ENCODE measurements at places on chromosomes 3 and 15.

DNA sequence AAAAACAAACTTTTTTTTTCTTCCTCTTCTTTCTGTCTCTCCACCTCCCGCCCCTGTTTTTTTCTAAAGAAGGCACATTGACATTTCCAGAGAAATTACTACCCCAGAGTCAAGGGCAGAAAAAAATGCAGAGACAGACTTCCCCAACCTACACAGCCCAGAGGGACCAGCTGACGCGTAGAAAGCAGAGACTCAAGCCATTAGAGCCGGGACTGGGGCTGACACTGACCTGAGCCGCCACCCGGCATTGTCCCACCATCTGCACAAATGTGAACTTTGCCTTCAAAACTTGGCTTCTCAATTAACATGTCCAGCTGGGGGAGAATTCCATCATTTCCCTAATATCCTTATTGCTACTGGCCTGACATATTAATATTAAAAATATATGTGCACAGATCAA lies 385.6 kb downstream of the NR2F2 start:
- DNase-seq: no peak

DNA sequence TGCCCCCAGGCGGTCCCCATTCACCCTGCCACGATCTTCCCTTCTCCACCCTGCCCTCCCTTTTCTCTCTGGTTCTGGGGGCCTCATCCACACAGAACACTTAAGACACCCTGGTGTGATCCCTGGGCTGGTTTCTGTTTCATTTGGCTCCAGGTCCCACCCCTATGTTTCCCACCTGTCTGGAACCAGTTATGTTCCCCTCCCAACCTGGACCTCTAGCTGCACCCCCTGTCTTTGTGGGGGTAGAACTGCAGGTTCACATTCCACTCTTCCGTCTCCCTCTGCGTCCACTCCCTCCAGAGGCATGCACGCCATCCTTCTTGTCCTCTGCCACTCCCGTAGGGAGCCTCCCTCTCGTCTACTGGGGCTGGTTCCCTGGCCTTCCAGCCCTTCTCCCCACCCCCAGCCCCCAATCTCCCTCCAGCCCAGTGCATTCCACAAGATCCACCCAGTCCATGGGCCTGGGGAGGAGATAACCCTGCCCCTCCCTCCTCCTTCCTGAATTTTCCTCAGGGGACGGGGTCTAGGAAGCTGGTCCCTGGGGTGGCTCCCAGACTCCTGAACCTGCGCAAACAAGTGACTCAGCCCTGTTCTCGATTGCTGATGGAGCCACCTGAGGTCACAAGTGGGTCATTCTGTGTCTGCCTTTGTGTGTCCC lies 73.8 kb downstream of the ABTB1 start:
- no peak for DNase-seq

GRCh38 chr15:97598353-97598798 lies 362.1 kb upstream of the ARRDC4 start:
- DNase-seq: no peak

GRCh38 chr3:63911873-63912767 lies at the start of gene SCAANT1:
SCAANT1 (minus strand) TSS chr3:63912383.
- peak; percentile 65 for DNase-seq

DNA sequence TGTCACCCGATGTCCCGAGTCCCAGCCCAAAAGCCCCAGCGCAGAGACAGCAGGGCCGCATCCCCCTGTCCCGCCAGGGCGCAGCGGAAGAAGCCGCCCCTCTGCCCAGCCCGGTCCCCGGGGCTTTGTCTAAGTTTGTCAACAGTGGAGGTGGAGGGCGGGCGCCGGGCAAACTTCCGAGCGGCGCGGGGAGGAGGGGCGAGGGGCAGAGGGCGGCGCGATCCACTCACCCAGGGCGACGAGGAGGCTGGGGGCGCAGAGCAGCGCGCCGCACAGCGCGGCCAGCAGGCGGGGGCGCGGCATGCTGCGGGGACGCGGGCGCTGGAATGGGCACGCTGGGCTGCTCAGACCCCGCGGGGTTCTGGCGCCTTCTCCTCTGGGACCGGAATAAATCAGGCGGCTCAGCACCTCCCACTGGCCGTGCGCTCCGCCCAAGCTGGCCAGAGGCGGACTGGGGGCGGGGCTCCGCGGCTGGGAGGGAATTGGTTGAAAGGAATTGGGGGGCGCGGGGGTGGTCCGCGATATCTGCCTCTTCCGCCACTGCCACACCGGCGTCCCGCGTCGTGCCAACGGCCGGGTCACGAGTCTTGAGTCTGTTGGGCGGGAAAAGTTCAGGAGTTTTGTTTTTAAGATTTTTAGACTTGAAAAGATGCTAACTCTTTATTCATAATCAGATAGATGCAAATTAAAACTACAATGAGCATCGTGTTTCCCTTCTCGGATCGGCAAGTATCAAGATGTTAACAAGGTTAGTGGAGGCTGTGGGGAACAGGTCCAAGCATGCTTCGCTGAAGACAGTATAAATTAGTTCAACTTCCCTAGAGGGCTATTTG lies at the start of gene MFGE8:
Gene MFGE8 (minus strand): TSS at position 363 of the 833 bp plus-strand sequence. CDS start 60 bp downstream, at position 303.
- peak; percentile 63 for DNase-seq

- no peak for DNase-seq
Measured at GRCh38 chr3:192082730-192083660, 622.0 kb downstream of the PYDC2 start.

GRCh38 chr3:195098741-195099525 lies 172.0 kb downstream of the XXYLT1 start:
- DNase-seq: no peak

DNA sequence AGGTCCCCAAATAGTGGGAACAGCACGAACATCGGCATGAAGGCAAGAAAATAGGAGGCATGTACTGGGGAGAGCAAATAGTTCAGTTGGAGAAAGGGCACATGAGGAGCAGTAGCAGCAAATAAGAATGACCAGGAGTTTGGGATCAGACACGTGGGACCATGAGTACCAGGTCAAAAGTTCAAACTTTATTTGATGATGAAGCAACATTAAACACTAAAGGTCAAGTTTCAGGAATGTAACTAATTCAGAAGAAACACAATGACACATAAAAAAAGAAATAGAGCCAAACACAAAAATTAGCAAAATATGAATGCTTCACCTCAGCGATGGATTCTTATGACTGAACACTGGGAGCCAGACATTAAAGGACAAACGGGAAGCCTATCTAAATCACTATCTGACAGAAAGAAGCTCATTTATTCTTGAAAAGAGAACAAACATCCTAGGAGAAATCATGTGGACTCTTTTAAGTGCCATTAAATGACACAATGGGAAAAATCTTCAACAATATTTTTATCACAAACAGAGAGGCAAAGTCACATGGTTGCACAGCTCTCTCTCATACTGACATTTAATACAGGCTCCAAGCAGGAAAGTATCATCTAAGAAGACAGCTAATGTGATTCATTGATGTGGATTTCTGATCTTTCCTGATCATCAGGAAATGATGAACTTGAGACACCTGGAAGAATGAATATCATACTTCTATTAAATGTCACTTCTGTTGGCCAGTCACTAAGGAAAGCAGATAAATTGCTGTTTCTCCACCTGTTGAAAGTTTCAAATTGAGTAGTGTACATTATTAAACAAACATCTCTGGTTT lies 216.9 kb upstream of the THBS1 start:
- DNase-seq: no peak

GRCh38 chr3:35659768-35660167 lies 20.4 kb downstream of the ARPP21 start:
- no peak for DNase-seq

DNA sequence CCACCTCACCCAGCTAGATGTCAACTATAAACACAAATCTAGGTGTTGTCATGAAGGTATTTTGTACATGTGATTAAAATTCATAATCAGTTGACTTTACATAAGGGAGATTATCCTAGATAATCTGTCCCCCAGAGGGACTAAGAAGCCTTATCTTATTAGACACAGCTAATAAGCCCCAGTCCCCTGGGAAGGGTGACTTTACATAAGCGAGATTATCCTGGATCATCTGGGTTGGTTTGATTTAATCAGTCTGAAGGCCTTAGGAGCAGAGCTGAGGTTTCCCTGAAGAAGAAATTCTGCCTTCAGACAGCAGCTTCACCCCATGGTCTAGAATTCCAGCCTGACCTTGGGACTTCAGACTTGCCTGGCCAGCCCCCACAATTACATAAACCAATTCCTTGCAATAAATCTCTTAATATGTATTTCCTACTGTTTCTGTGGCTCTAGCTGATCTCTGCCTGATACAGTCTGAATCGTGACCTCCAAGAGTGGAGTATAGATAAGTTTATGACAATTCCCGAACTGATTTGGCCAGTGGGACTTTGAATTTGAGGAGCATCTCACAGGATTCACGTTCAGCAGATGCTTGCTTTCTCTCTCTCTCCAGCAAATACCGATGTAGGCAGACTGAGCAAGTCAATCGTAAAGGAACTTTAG lies 66.5 kb downstream of the MRPL46 start:
- DNase-seq: no peak

DNA sequence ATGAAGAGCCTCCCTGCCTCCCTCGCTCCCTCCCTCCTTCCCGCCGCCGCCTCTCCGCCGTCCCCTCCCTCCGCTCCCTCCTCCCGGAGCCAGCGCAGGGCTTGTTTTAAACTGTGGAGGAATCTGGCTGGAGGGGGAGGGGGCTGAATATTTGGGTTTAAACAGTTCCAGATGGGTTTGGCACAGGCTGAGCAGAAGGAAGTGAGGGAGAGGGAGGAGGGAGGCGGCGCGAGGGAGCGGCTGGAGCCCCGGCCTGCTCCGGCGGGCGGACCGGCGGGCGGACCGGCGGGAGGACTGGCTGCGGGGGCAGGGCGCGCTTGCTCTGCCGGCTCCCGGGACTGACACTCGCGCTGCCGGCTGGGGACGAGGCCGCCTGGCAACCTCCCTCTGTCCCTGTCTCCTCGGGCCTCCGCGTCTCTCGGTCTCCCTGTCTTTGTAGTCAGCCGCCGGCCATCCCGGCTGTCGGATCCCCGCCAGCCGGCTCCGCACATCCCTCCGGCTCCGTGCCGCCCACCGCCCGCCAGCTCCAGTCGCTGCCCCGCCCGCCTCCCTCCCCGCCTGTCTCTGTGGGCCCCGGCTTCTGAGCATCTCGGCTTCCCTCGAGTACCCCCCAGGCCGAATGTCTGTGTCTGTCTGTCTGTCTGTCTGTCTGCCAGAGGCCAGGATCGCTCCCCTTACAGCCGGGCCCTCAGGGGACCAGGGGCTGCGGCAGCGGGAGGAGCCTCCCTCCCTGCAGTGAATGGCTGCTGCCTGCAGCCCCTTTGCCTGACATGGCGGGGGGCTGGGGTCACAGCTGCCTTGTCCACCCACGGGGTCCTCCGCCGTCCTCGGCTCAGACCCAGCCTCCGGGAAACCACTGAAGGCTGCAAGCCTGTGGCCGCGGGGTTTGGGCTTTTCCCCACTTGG lies 7.6 kb downstream of the EPHB3 start:
- DNase-seq: no peak

- DNase-seq: peak; percentile 34
Measured at GRCh38 chr15:77002436-77002835, 7.5 kb downstream of the PSTPIP1 start.

GRCh38 chr3:136149667-136150066 lies 46.5 kb downstream of the MSL2 start:
- no peak for DNase-seq

DNA sequence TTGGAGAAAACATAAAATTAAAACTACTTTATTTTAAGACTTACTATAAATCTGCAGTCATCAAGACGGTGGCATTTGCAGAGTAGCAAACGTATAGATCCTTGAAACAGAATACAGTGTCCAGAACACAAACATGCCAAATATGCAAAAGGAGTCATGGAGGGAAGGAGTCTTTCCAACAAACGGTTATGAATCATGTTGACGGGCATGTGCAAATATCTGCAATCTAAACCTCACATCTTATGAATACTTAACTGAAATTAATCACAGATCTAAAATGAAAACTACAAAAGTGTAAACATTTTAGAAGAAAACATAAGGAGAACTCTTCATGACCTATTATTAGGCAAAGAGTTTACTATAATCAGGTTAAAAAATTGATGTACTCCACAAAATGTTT lies 69.4 kb downstream of the TFRC start:
- DNase-seq: no peak

- DNase-seq: no peak
Measured at GRCh38 chr15:63194880-63195568, 5.6 kb downstream of the RAB8B start.

DNA sequence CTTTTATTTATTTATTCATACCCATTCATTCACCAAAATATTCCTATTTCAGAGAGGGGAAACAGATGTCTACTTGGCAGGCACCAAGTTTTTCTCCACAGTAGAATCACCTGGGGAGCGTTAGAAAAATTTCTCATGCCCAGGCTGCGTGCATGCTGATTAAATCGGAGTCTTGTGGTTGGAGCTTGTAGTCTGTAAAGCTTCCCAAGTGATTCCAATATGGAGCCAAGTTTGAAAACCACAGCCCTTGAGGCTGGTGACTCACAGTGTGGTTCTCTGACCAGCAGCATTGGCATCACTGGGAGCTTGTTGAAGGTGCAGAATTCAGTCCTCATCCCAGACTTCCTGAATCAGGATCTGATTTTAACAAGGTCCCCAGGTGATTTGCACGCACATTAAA lies 49.7 kb downstream of the PDHB start:
- DNase-seq: no peak

DNA sequence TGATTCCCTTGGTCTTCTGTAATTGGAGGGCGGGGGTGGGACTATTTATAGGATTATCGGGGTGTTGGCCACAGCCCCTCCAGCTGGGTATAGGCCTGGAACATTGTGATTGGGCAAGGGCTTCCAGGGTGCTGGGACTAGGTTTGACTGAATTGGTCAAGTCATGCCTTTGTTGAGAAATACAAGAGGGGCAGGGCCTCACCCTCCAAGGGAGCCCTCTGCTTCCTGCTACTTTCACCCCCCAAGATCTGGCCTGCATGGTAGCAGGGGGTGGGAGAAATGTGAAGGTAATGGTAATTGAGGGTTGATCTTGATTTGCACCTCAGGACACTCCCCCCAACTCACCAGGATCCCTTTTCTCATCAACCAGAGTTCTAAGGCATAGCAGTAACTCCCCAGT lies 25.2 kb downstream of the TRIM71 start:
- DNase-seq: no peak

DNA sequence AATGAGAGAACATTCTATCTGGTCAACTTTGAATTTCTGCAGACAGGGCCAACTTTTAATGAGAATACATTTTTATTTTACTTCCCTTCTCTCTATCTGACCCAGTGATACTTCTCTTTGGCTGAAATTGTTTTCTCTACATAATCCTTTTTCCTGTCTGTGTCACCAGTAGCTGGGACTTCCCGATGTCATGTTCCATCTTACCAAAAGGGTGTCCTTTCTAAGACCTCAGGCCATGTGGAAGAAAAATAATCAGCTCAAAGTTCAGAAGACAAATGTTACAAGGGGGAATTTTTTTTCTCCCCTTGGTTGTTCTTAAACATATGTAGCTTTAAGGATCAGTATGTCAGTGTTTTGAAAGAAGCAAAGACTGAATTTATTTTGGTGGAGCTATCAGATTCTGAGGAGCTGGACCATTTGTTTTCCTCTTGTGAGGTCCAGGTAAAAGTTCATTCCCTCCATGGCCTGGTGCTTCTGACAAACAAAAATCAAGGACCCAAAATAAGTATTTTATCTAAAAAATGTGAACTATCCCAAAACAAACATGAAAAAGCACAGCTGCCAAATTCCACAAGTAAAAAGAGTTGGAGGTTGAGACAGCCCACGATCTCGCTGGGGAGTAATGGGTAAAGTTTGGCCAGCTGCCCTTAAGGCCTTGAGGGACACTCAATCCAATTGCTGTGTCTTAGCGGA lies 859.4 kb upstream of the NR2F2 start:
- no peak for DNase-seq

GRCh38 chr3:77247817-77248216 lies 207.9 kb downstream of the ROBO2 start:
- no peak for DNase-seq
